Mucosa of descending colon (tissue), 3 donors: ENCODE measurements at places on chromosomes 6 and 20. TPM values are rescaled to one million over a fixed set of nuclear protein-coding genes. Genes with fewer than 3 reads are reported as not detected.

DNA sequence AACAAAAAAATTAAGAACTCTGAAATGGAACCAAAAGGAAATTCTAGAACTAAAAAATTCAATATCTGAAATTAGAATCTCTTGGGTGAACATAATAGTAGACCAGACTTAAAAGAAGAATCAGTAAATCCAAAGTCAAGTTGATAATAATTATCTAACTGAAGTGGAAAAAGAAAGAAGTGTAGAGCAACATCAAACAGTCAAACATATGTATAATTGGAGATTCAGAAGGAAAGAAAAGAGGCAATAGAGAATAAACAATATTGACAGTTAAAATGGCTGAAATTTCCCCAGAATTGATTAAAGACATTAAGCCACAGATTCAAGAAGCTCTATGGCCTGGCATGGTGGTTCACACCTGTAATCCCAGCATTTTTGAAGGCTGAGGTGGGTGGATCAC is 383.6 kb downstream of the PREX1 start:
- no peak for DNase-seq

DNA sequence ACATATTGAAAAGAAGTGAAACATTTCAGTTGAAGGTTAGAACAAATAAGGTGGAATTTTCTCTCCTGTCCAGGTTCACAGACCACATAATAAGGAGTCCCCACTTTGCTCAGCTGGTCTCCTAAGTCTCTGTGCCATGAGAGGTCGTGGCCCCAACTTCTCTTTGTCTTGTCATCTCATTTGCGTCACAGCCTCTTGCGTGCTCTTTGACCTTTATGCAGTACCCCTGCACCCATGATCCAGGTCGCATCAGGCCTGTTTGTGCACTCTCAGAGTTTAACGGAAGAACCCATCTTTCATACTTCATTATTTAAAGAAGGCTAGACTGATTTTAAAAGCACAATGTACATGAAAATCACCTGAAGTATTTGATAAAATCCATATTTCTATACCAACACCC is 110.4 kb upstream of the BMP2 start:
- no peak for DNase-seq

DNA sequence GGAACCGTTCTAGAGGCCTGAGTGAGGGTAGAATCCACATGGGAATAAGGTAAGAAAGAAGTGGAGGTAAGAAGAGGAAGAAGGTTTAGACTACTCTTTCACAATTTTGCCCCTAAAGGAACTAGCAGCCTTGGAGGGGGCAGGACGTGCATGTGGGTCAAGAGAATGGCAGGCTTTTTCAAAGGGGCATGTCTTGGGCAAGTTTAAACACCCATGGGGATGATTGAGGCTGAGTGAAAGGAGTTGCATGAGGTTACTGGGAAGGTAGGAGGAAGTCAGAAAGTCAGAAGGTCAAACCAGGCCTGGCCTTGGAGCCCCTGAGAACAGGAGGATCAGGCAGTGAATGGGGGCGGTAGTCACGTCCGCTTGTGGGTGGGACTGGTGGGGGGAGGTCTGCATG is 10.2 kb downstream of the ADA start:
- no peak for DNase-seq

DNA sequence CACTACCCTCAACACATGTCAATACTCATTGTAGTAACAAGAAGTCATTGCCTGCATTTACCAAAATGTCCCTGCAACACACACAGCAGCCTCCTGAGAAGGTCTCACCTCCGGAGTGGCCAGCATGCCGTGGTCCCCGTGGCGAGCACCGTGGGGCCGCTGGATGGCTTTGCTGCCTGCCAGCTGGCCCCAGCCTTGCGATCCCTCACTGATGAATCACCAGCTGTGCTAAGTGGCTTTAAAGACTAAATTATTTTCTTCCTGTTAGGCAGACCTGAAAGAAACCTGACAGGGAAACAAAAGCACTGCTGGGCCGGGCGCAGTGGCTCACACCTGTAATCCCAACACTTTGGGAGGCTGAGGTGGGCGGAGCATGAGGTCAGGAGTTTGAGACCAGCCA is 306.7 kb downstream of the CDH4 start:
- DNase-seq: no peak

- peak; percentile 82 for DNase-seq
Measured at GRCh38 chr6:33590531-33591198, 10.6 kb upstream of the BAK1 start.

DNA sequence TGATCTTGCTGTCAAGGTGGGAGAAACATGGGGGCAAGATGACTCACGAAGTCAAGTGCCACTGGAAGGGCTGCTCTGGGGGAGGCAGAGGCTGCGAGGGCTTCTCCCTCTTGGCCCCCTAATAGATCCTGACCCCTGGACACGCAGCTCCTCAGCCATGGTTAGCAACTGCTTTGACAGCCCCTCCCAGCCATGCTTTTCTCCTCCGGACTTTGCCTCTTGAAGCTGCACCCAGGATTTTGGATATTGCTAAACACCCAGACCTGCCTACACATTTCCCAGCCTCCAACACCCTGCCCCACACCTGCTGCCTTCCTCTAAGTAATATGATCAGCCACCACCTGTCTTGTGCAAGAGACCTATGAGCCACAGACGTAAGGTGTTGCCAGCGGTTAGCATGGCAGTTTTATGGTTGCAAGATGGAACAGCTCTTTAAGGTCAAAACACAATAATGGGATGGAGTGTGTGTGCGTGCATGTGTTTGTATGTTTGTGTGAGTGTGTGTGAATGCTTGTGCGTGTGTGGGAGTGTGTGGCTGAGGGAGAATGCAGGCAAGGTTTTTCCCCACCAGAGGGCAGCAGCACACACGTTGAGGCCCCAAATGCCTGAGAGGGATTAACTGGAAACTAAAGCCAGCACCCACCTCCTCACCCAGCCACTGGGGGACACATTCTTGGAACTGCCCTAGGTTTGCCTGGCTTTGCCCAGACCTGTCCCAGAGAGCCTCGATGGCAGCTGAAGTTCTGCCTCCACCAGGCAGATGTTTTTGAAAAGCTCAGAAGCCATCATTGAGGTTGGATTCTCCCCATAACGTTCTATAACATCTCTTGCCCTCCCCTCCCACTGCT is 2.5 kb downstream of the IP6K3 start:
- peak; percentile 91 for DNase-seq

DNA sequence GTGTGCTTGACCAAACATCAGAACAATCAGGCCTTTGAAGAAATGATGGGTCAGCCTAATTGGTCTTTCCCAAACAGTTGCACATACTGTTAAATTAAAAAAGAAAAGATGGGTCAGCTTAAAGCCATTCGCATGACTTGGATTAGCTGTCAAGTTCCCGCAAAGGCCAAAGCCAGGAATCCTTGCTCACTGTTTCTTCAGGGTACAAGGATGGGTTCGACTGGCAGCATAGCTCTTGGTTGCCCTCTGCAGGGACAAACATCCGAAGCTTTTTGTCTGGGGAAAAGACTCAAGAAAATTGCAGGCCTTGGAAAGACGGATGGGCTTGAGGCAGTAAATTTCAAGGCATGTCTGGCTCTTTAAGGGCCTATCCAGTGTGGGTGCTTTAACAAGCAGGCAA is 168.0 kb downstream of the HDGFL1 start:
- no peak for DNase-seq

DNA sequence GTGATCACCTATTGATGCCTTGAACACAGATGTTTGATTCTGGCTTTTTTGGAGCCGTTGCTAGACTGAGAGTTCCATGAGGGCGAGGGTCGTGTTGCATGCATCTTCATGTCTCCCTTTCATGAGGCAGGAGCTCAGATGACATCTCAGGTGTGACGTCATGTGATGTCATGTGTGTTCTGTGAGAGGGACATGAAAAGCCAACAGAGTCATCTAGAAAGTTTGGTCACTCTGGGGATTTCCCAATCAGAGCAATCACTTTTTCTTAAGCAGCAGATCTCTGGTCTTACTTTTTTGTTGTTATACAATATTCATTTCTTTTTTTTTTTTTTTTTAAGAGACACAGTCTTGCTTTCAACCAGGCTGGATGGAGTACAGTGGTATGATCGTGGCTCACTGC is 411.8 kb downstream of the PREX1 start:
- no peak for DNase-seq

- no peak for DNase-seq
Measured at GRCh38 chr20:53555081-53555480, 38.6 kb downstream of the ZNF217 start.

GRCh38 chr6:8982668-8983067 is 547.3 kb upstream of the SLC35B3 start:
- no peak for DNase-seq

GRCh38 chr6:46927066-46927465 is 5.3 kb upstream of the ADGRF5 start:
- no peak for DNase-seq

DNA sequence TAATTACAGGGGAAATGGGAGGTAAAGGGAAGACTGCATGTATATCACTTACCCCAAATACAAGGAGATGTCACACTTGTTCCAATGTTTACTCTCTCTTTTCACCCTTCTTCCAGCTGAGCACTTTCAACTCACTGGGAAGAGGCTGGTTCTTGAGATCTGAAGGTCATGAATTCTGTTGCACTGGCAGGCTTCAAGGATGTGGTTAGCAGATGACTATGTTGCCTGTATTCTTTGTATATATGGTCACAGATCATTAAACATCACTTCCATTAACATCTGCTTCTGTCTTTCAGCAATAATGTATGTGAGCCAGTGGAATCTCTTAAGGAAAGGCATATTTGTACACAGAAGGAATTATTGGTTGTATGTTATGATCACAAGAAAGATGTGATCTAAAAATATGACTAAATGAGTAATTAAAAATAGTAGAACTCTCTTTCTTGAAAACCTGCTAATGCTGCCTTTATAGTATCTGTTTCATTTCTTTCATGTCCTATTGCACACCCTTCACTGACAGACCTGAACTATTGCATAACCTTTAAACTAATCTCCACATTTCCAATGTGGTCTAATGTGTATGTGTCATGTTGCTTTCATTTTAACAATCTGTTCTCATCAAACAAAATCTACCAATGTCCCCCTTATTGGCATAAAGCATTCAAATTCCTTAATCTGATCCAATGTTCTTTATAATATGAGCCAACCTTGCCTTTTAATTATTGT is 131.4 kb upstream of the EPHA7 start:
- DNase-seq: no peak

GRCh38 chr6:116530436-116530835 is 15.0 kb downstream of the TRAPPC3L start:
- no peak for DNase-seq

Gene TMEM244
- total RNA-seq: not detected

Gene CLIC5
- total RNA-seq: 215 TPM

Gene LST1
- 6.6 TPM for total RNA-seq

Gene TGM6
- not detected for total RNA-seq

Gene KIAA1755
- 3.4 TPM for total RNA-seq

Gene EMILIN3
- not detected for total RNA-seq
